ENCODE measurements at places on chromosomes 13 and 19. TPM values are rescaled to one million over a fixed set of nuclear protein-coding genes. Genes with fewer than 3 reads are reported as not detected.

MTMR6 gene
- 12.4 TPM for total RNA-seq

CASP14 gene
- total RNA-seq: 363 TPM

DNA sequence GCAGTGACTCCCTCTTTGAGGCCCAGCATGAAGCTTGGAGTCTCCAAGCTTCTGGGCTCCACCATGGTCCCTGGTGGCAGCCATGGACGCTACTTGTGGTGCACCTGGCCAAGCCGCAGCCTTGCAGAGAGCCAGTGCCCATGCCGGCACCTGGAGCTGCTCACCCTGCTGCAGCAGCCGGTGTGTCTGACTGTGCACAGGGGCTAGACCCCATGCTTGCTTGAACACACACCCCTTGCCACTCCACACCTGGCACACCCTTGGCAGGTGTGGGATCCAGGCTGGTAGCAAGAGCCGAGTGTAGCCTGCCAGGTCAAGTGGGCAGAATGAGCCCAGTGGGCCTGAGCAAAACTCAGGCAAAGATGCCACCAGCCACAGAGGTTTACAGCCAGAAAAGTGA is 18.6 kb upstream of the MLLT1 start:
- no peak for DNase-seq

DNA sequence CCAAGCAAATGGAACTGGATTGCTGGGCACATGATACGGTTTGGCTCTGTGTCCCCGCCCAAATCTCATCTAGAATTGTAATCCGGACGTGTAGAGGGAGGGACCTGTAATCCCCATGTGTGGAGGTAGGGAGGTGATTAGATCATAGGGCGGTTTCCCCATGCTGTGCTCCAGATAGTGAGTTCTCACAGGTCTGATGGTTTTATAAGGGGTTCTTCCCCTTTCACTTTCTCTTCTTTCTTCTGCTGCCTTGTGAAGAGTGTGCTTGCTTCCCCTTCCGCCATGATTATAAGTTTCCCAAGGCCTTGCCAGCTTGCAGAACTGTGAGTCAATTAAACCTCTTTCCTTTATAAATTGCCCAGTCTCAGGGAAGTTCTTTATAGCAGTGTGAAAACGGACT is 32.6 kb upstream of the MTIF3 start:
- DNase-seq: peak; percentile 43

- no peak for DNase-seq
Measured at GRCh38 chr13:111247552-111247951, 72.9 kb upstream of the TEX29 start.

DNA sequence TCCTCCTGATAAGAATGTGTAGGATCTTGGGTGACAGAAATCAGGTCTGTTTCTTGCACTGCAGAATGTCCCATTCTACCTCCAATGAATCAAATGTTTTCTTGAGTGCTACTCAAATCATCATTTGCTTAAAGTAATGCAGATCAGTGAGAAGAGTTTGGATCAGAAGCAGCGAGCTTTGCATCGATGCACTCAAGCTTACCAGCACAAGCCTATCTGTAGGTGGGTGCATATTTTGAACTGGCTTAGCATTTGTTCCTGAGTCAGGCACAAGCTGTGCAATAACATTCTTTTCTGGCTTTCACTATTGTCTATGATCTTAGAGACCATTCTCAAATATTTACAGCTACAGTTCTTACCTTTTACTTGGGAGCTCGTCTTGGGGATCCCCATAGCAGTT is 109.5 kb downstream of the UBL3 start:
- no peak for DNase-seq

- DNase-seq: no peak
Measured at GRCh38 chr13:100203696-100204367, 114.9 kb downstream of the PCCA start.

DNA sequence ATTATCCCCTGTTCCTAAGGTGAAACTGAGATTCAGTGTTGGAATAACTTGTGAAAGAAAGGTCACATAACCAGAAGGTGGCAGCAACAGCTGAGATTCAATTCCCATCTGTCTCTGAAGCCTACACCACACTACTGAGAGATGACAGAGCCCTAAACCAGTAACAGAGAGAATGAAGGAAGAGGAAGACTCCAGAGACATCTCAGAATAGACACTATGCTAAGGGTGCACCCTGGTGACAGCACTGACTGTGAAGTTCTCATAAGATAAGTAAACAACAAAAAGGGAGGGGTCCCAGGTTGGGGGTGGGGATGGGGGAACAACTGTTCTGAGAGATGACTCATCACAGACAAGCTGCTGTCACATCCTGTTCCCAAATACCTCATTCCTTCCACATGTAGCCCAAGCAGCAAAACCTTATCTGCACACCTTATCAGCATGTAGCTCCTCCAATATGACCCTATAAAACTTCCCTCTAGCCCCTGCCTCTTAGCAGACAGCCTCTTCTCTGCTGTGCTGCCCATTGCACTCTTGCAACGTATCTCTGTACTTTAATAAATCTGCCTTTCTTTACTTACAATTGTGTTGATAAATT is 46.5 kb downstream of the UTP14C start:
- DNase-seq: no peak

GRCh38 chr13:49864509-49864908 is 71.6 kb downstream of the SPRYD7 start:
- no peak for DNase-seq

DNA sequence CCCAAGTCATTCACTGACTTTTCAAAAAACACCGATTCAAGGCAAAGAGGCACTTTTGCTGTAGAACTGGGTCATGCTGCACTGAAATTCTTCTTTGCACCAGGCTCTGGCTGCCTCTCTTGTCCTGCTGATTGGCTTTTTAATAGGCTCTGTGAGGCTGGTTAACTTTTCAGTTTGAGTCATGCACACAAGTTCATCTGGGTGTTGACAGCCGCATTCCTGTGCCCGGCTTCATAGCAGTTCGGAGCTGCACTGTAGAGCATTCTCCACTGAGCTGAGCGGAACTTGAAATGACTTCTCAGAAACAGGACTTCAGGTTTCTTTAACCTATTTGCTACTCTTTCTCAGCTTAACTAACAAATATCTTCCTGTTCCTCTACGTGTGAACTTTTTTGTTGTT is 978.3 kb downstream of the UQCRFS1 start:
- DNase-seq: no peak

GRCh38 chr13:24050796-24051715 is 109.5 kb upstream of the SPATA13 start:
- no peak for DNase-seq

TMC4 gene
- 22.8 TPM for total RNA-seq

DNA sequence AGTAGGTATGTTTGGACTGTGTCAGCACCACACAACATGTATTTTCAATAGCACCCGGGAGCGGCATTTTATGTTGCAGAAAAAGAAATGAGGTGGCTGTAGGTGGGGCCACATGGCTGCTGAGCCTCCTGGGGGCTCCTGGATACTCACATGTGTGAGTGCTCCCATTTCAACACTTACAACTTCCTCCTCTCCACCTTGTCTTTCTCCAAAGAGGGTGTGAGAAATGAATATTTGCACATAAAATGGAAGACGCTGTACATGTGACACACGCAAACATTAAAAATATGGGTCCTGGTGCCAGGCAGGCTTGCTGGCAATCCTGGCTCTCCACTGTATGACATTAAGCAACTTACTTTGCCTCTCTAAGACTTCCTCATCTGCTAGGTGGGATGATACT is 222.1 kb downstream of the DCLK1 start:
- no peak for DNase-seq

DNA sequence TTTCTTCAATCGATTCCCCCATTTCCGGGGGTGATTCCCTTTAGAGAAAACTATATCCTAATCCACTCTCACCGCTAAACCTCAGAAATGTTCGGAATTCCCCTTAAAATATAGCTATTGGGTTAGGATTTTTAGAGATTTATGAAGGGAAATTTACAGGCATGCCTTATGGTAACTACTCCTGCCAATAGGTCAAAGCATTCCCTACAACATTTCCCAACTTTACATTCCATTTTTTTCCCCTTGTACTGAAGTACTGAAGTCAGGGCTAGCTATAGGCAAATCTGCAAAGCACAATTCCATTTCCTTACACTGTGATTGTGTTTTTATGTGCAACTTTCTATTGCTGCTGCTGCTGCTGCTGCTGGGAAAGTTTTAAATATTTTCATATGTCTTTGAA is 2.1 kb downstream of the EDNRB start:
- no peak for DNase-seq

DNA sequence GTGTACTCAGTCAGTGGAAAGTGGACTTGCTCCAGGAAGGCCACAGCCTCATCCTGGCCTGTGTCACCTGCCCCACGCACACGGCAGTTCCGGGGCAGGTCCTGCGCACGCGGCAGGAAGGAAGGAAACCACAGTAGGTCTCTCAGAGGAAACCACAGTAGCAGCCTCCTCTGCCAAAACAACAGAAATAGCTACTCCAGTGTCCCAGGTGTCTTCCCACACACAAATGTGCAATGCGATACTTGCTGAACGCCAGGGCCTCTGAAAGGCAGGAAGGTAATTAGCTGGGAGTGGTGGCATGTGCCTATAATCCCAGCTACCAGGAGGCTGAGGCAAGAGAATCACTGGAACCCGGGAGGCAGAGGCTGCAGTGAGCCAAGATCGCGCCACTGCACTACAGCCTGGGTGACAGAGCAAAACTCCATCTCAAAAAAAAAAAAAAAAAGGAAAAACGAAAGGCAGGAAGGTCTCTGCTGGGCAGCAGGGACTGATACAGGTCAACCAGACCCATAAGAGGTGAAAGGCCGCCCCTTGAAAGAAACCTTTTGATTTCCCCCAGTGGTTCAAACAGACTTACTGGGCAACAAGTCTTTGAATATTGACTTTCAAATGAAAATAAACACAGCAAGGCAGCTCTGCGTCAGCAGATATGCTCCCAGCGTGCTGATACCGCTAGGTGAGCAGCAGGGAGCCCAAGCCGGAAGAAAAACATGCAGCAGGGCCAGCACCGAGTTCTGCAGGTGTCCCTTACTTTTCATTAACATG is 49.5 kb downstream of the CRYL1 start:
- DNase-seq: no peak

DNA sequence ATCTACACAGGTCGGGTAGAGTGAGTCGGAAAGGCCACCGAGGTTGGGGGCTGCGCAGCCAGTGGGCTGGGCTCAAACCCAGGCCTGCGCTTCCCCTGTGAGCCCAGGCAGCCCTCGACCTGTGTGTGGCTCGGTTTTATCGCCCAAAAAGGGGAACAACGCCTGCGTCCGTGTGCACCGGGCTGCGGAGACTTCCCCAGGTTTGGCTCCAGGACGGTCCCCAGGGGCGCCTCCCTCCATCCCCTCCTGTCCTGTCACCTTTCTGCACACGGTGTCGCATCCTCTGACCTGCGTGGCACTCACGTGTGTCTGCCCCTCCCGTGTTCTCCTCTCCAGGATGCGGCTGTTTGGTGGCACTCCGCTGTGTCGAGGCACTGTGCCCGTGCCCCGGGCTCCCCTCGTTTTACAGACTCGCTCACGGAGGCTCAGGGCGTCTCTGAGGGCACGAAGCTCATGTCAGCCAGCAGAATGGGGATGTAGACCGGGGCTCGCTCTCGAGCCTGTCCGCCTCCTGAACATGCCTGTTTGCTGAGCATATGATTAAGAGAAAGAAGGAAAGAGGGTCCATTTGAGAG is 25.9 kb downstream of the MCF2L start:
- DNase-seq: no peak

DNA sequence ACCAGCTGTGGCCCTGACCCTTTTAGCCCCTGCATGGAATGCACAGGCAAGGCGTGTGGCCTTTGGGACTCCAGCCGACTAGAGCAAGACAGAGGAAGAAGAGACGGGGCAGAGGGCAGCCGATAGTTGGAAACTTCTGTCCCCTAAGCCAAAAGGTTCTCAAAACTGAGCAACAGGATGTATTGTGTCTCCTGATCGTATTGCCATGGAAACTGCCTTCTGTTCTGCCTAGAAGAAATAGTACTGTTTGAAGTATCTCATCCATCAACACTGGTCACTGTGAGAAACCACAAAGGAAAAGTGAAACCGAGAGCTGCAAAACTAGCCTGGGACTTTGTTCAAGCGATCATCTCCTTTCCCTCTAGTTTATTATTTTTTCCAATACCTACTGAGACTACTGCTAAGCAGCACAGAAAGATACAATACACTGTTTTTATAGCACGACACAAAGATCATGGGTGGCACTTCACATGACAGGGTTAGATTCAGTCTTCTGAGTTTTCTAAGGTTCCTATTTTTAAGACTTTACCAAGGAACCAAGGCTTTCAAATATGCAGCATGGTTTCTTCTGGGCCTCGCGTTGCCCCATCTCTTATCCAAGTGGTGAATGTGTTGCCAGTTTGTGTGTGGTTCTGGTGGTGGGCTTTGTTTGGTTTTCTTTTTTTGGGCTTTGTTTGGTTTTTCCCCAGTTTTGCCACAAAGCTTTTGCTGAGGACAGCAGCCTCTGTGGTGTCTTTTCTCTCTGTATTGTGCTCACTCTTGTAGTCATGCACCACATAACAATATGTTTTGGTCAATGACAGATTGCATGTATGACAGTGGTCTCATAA is 49.3 kb upstream of the GPR183 start:
- DNase-seq: no peak

OSCAR gene
- total RNA-seq: 2.7 TPM

GRCh38 chr13:28805193-28805819 is 14.8 kb upstream of the MTUS2 start:
- no peak for DNase-seq

DNA sequence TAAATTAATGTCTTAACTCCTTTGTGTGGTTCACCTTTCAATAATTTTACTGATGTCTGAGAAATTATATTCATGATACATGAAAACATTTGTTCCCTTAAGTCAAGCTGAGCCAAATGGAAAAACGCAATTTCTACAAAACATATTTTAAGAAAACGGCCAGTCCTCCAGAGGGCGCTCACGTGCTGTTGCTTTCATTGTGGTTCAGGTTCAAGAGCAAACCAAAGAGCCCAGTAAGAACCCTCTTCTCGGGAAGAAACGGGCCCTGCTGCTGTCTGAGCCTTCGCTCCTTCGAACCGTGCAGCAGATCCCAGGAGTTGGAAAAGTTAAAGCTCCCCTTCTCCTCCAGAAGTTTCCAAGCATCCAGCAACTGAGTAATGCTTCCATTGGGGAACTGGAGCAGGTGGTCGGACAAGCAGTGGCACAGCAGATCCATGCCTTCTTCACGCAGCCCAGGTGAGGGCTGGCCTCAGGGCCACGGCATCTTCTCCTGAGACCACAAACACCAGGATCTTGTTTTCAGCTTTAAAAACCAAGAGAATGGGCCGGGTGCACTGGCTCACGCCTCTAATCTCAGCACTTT is 4.3 kb downstream of the FAAP24 start:
- DNase-seq: peak; percentile 84

GRCh38 chr19:17948514-17948900 is 15.7 kb downstream of the CCDC124 start:
- no peak for DNase-seq

All from suprapubic skin (tissue), 4 donors.